ENCODE measurements at places on chromosomes 3 and 15. TPM values are rescaled to one million over a fixed set of nuclear protein-coding genes. Genes with fewer than 3 reads are reported as not detected.
A peak's percentile ranks its signal among the peaks of the same experiment; 100 is the strongest.

DNA sequence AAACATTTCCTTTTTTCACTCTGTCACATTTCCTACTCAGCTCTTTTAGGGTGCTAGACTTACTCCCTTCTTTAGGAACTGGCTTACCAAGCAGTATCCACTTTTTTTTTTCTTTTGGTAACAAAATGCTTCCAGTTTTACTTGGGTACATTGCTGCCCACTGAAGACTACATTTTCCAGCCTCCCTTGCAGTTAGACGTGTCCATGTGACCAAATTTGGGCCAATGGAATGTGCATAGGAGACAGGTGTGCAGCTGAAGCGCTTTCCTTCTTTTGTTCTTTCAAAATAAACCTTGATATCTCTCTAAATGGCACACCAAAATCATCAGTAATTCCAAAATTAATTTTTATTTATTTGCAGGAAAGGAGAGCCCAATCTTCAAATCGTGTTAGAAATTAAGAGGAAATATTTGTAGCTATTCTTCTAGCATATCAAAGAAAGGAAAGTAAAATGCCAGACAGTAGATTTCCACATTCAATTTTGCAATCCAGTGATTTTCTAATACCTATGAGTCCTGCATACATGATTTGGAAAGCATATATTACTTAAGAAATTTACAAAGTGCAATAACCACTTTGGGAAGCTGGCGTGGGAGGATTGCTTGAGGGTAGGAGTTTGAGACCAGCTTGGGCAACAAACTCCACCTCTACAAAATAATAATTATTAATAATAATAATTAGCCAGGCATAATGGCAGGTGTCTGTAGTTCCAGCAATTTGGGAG lies 422.0 kb upstream of the FRG2C start:
- H3K27ac ChIP-seq, result no peak overlapping the region
- no peaks in the 10 kb centered on the region for H3K36me3 ChIP-seq
- no peaks in the 10 kb centered on the region for H3K4me1 ChIP-seq
- H3K27me3 ChIP-seq, result no peaks in the 10 kb centered on the region

- H3K4me1 ChIP-seq, result no peaks in the 10 kb centered on the region
- no peak for DNase-seq
- no peak overlapping the region for H3K27ac ChIP-seq
- H3K27me3 ChIP-seq, result no peaks in the 10 kb centered on the region
Measured at GRCh38 chr15:66163553-66163952, 90.0 kb downstream of the MEGF11 start.

- peaks cover 71% of the 10 kb centered on the region for H3K36me3 ChIP-seq
- H3K4me3 ChIP-seq, result no peak overlapping the region
- DNase-seq, result no peak
- no peaks in the 10 kb centered on the region for H3K27me3 ChIP-seq
- no peaks in the 10 kb centered on the region for H3K4me1 ChIP-seq
- no peak overlapping the region for H3K27ac ChIP-seq
Measured at GRCh38 chr3:94098452-94098851, 35.6 kb downstream of the NSUN3 start.

GRCh38 chr3:112775011-112775742 lies 71.5 kb downstream of the CD200R1L start:
- H3K4me1 ChIP-seq, result no peaks in the 10 kb centered on the region
- H3K27me3 ChIP-seq, result no peaks in the 10 kb centered on the region
- H3K27ac ChIP-seq, result peak overlapping the region; percentile 74
- no peaks in the 10 kb centered on the region for H3K36me3 ChIP-seq

- no peak overlapping the region for H3K27ac ChIP-seq
- no peaks in the 10 kb centered on the region for H3K27me3 ChIP-seq
- DNase-seq, result no peak
- no peaks in the 10 kb centered on the region for H3K36me3 ChIP-seq
Measured at GRCh38 chr3:33490641-33491241, 50.5 kb upstream of the UBP1 start.

GRCh38 chr15:34754674-34755418 lies at the start of gene GJD2:
Gene GJD2 (minus strand): TSS chr15:34754998. CDS start chr15:34754488, 510 bp downstream.
- H3K4me1 ChIP-seq, result peaks cover 11% of the 10 kb centered on the region
- H3K27ac ChIP-seq, result no peak within 1 kb of the TSS
- peaks cover 20% of the 10 kb centered on the region for H3K27me3 ChIP-seq
- DNase-seq, result no peak

DNA sequence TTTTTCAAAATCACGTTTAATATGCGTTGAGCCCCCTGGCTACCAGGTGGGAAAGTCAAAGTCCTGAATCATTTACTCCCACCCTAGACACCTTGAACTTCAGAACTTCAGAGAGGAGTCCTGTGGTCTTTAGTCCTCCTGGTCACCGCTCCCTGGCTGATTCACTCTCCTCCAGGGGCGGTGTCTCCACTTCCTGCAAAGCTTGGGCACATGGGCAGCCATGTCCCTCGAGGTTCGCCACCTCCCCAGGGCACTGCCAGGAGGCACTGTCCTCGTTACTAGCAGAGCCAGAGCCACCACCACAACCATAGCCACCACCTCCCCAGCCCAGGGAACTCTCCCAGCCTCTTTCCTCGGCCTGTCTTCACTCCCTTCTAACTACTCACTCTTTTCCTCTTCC lies 31.0 kb downstream of the LOXL1 start:
- no peaks in the 10 kb centered on the region for H3K27me3 ChIP-seq
- no peak for DNase-seq
- no peak overlapping the region for H3K27ac ChIP-seq
- no peaks in the 10 kb centered on the region for H3K36me3 ChIP-seq
- peaks cover 23% of the 10 kb centered on the region for H3K4me1 ChIP-seq

- H3K27me3 ChIP-seq, result no peaks in the 10 kb centered on the region
- no peak overlapping the region for H3K27ac ChIP-seq
Measured at GRCh38 chr3:123302961-123303360, 101.2 kb downstream of the SEC22A start.

PLA1A gene
- 1.8 TPM for total RNA-seq

TRPM7 gene
- 27.9 TPM for total RNA-seq

P2RY1 gene
- 2.2 TPM for total RNA-seq

Measured in esophagus muscularis mucosa (tissue), 4 donors.